ENCODE measurements at places on chromosomes 3 and 15.

- DNase-seq = peak; percentile 11
Observed at GRCh38 chr15:101455291-101456025, 34.0 kb downstream of the PCSK6 start.

DNA sequence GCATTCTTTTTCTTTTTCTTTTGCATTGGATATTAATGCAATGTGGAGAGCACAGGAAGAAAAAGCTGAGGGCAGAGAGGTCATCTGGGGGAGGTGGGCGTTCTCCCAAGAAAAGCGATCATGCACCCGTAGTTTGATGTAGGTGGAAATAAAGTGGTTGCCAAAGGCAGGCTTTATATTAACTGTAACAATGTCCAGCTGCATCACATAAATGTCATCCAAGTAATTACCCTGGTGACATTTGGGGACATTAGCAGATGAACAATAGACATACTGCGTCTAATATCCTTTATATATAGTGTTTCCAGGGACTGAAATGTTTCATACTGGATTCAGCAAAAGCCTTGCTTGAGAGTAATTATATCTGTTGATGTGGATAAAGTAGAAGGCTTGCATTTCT is 135.5 kb downstream of the CNTN6 start:
- DNase-seq = no peak

- DNase-seq = no peak
Observed at GRCh38 chr3:47908744-47909143, 105.8 kb downstream of the DHX30 start.

GRCh38 chr3:111315930-111316587 is 225.9 kb upstream of the CD96 start:
- DNase-seq = no peak

GRCh38 chr3:98903705-98904481 is 2.4 kb upstream of the DCBLD2 start:
- DNase-seq = no peak

- no peak for DNase-seq
Observed at GRCh38 chr3:168862466-168862865, 766.7 kb upstream of the GOLIM4 start.

- no peak for DNase-seq
Observed at GRCh38 chr3:64625381-64625780, 62.4 kb downstream of the ADAMTS9 start.

DNA sequence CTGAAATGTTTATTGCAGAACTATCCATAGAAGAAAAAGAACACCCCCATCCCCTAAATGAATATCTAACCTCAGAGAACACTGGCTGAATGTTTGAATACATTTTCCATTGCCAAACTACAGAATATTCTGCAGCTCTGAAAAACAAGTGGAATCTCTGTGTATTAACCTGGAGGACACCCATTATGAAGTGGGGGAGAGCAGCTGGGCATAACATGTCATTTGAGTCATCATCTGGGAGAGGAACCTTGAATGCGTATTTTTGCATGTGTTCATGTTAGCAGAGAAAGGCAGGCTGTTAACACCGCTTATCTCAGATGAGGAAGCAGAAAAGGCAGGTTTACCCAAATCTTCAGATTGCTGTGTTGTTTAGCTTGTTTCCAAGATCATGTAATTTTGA is 31.5 kb downstream of the ESYT3 start:
- no peak for DNase-seq

GRCh38 chr15:79828447-79828846 is 68.4 kb downstream of the MTHFS start:
- no peak for DNase-seq

DNA sequence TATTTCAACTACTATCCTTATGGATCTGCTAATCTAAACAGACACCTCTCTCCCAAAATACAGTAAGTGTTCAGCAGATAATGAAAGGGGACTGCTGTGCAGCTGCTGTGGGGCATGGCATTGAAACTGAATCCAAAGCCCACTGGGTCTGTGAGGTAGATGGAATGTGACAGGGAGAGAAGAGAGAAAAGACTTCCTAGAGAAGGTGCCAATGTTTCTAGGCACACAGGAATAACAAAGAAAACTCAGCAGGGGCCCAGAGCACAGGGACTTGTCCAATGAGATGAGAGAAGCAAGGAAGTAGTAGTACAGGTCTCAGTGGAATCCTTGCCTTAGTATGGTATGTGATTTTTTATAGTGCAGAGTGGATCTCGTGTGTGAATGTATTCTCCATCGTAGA is 457.8 kb downstream of the IL5RA start:
- no peak for DNase-seq

GRCh38 chr3:49716169-49716568 is 3.3 kb downstream of the AMIGO3 start:
- no peak for DNase-seq

DNA sequence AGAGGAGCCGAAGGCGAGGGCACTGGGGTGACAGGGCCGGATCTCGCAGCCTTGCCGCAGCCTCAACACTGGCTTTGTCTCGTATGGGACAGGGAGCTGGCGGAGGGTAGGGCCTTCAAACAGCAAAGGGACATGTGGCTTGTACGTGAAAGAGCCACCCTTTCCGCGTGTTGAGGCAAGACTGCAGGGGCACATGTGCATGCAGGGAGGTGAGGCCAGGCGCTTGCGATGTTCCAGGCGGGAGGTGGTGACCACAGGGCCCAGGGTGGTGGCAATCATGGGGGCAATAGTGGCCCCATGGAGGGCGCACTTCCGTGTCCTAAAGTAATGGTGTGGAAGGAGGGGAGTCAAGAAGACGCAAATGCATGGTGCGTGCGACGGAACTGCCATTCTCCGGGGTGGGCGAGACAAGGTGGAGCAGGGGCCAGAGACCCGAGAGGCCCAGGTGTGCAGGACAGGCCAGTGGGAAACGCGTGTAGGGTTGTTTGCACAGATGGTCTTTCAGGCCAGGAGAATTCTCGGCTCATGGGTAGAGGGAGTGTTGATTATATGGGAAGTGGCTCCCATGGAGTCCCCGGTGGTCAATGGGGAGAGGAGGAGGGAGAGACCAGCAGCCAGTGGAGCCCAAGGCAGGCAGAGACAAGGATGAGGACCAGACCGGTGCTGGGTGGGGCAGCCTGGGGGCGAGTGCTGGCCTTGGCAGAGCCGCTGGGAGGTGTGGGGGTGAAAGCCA is 45.8 kb upstream of the PCSK6 start:
- DNase-seq = no peak

GRCh38 chr15:90222547-90222946 is 11.2 kb downstream of the CIB1 start:
- DNase-seq = no peak

DNA sequence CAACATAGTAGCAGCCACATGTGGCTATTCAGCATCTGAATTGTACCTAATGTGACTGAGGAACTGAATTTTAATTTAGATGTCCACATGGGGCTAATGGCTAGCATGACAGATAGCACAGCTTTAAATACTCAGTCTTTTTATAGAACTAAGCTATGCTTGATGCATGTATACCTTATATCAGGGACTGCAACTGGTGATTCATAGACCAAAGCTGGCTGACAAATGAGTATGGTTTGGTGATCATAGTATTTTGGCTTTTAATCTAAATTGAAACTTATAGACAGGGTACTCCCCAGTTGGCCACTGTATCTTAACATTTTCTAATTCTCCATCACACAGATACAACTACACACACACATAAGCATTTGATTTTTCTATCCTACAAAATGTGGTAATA is 83.6 kb downstream of the IGSF11 start:
- no peak for DNase-seq

DNA sequence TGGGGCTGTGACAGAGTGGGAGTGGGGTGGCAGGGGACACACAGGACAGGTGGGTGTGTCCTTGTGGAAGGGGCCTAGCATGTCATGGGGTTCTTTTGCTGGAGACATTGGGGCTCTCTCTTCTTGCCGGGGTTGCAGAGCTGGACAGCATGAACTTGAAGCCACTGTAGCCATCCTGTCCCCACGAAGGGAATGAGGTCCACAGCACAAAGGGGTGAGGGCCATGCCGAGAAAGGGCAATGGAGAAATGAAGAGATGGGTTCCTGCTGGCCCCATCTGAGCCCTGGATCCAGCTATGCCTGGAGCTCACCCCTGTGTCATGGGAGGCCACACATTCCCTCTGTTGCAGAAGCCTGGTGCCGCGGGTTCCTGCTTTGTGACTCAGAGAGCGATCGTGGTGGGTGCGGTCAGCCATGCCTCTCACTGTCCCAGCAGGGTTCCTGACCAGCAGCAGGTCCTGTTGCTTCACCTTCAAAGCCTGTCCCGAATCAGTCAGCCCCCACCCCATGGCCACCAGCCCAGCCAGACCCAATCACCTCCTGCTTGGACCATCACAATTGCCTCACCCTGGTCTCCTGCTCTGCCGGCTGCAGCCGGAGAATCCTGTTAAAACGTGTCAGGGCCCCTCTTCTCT is 50.0 kb downstream of the DNAJB8 start:
- DNase-seq = no peak

- DNase-seq = no peak
Observed at GRCh38 chr3:177495566-177495965, 298.3 kb upstream of the TBL1XR1 start.

GRCh38 chr3:69994919-69995318 is 4.6 kb upstream of the SAMMSON start:
- DNase-seq = no peak

- no peak for DNase-seq
Observed at GRCh38 chr15:50996641-50997040, 88.2 kb downstream of the AP4E1 start.

GRCh38 chr15:61524545-61524944 is 295.4 kb upstream of the RORA start:
- no peak for DNase-seq

DNA sequence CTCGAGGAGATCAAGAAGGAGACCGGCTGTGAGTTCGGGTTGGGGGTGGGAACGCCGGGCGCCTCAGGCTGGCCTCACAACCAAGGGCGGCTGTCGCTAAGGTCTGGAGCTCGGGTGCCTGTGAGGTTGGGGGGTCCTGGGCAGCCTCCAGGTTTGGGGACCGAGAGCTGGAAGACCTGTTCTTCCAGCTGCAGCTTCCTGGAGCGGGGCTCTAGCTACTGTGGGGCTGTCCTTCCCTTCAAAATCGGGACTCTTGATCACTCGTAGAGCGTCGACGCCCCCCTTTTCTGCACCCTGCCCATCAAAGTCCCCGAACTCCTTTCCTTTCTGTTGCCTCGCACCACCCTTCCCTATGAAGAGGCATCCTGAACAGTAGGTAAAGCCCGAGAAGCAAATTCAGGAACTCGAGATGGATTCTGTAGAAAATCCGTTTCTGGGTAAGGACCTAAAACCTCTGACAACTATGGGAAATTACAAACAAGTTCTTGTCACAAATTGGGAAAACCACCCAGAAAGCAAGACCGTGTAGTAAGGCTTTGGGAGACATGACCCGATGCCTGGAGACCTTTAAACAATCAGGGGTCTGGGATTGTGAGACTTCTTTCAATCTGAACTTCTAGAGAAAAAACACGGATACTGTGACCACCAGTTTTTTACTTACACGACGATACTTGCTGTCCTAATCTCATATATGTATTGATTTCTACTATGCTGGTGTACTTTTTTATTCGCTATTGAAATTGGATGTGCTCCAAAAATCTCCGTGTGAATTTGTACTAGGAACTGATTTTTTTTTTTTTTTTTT is 556 bp downstream of the CHP1 start:
- DNase-seq = no peak

Measured in activated naive CD4-positive, alpha-beta T cell treated with anti-CD3 and anti-CD28 coated beads for 36 hours (primary cell).